AG09309 (cell line): ENCODE measurements at places on chromosomes 5 and 9.

DNA sequence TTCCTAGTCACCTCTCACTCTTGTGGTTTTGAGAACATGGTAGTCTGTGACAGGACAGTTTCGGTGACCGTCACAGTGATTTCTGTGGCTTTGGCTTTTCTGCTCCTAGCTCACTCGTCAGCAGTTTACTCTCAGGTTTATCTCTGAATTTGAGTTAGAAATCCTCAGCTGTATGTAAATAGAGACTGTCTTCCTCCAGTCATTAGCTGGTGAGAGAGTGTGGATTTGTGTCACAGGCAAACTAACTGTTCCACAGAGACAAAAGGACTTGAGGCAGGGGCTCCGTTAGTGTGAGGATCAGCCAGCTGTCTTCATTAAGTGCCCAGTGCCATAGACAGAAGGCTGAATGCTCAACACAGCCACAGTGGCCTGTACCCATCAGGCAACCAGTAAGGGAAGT lies 131.4 kb downstream of the CD180 start:
- no peak for DNase-seq

DNA sequence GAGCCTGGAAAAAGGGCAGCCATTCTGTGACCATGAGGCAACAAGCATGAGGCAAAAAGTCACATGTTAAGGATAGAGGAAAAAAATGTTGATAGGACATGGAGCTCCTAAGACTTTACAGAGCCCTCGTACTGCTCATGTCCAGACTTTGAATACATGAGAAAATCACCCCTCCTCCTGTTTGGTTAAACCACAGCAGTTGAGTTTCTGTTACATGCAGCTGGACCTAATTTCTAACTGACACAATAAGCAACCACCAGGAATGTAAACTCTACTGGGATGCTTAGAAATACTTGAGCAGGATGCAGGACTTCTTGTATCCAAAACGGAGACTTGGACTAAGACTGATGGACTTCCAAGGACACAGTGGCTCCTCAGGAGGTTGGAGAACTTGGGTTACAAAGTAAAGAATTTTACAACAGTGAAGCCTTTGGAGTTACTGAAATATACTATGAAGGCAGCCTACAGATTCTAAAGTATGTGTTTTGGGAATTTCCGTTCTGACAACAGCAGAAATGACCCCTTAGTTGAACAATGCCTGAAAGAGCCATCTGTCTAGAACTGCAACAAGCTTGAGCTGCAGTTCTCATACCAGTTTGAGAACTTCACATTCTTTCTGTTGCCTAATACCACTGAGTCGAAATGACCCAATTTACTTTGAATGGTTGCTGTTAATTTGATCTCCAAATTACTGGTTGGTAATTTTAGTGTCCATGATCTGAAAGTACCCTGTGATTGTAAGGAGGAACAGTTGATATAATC lies 268.9 kb downstream of the PIK3R1 start:
- DNase-seq, result peak; percentile 85

DNA sequence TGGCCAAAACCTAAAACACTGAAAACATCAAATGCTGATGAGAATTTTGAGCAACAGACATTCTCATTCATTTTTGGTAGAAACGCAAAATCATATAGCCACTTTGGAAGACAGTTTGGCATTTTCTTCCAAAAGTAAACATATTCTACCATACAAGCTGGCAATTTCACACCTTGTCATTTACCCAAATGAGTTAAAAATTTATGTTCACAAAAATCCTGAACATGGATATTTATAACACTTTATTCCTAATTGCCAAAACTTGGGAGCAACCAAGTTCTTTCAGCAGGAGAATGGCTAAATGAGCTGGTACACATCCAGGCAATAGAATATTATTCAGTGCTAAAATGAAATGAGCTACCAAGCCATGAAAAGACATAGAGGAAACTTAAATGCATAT lies 1270.1 kb upstream of the ACO1 start:
- no peak for DNase-seq

GRCh38 chr5:44885903-44886302 lies 77.2 kb downstream of the MRPS30 start:
- no peak for DNase-seq

DNA sequence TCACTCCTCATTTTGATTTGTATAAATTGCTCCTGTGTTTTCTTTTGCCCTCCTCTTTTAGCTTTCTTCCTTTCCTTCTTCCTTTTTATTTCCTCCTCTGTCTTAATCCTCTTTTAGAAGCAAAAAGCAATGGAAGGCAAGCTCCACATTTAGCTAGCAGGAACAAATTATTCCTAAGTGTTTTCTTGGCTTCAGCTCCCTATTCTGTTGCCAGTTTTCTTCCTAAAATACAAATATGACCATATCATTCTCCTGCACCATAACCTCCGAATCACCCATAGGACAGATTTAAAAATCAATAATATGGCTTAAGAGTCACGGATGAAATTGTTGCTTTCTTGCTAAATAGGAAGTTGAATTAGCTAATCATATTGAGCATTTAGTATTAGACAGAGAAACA lies 49.4 kb downstream of the GRIN3A start:
- no peak for DNase-seq

DNA sequence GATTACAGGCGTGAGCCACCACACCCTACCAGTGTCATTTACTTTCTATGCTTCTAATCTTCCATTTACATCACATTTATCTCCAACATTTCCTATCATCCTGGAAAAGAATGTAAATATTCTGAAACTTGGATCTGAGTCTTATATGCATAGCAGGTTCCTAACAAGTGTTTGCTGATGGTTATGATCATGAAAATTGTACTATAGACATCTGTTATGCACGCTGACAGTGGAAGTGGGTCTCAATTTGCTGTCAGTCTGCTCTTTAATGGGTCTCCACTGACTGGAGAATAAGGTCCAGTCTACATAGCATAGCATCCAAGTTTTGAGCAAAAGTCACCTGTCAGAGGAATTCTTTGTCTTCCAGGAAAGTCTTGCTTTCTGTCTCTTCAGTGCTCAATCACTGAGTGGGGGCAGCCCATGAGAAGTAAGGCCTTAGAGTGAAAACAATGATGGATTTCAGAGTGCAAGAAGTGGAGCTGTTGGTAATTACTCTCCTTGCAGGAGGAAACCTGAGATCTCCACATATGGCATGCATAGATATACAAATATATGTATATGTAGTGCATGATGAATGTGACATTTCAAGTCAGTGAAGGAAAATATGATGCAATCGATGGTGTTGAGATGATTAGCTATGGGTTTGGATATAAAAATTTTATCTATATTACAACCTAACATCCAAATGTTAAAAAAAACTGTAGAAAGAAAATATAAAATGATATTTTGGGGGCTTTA lies 29.2 kb upstream of the MSANTD3 start:
- no peak for DNase-seq

DNA sequence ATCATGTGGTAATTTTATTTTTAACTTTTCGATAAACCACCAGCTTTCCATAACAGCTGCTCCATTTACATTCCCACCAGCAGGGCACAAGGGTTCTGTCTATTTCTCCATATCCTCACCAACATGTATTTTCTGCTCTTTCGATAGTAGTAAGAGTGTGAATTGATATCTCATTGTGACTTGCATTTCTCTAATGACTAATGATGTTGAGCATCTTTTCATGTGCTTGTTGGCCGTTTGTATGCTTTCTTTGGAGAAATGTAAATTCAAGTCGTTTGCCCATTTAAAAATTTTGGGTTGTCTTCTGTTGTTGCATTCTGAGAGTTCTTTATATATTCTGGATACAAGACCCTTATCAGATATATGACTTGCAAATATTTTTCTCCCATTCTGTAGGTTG lies 45.9 kb downstream of the PSD2 start:
- no peak for DNase-seq

DNA sequence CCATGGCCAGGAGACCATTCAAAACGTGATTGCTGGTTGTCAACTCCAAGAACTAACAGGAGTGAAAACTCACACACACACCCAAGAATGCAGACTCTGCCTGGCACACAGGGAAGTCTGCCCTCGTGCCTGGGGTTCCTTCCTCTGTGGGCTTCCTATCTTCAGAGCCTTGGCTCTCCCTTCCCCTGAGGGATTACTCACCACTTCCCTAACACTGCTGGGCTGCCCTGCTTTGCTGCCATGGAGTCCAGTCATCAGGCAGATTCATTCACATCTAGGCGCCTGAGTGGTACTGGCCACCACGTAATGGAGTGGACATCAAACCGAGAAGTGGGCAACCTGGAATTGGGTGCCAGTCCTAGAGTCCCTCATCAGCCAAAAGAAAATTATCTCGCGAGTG lies 76.4 kb upstream of the PRSS3 start:
- no peak for DNase-seq

DNA sequence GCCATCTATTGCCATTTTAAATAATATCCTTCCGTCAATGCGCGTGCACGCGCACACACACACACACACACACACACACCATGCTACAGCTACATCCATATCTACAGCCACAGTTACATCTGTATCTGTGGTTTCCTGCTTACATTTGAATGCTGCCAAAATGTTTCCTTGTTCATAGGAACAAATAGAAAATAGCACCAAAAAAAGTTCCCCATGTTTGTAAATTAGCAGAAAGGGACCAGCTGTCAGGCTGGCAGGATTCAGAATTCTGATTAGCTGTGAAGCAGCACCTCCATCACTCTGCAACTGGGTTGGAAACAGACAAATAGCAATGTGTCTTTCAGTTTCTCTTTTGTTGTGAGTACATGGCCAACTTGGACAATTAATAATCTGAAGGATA lies 601.5 kb downstream of the IRX1 start:
- no peak for DNase-seq

DNA sequence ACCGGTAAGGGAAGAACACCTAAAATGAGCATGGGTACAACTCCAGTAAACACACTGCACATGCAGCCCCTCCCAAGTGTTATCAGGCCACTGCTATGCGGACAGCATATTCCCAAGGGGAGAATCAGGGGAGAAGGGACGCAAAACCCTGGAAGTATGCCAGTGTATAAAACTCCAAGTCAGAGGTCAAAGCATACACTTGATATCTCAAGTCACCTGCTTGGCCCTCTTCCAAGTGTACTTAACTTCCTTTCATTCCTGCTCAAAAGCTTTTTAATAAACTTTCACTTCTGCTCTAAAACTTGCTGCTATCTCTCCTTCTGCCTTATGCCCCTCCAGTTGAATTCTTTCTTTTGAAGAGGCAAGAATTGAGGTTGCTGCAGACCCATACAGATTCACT lies 408.1 kb downstream of the HTR1A start:
- DNase-seq, result no peak

GRCh38 chr5:7779019-7780005 lies 71.6 kb downstream of the CFAP90 start:
- DNase-seq, result no peak

DNA sequence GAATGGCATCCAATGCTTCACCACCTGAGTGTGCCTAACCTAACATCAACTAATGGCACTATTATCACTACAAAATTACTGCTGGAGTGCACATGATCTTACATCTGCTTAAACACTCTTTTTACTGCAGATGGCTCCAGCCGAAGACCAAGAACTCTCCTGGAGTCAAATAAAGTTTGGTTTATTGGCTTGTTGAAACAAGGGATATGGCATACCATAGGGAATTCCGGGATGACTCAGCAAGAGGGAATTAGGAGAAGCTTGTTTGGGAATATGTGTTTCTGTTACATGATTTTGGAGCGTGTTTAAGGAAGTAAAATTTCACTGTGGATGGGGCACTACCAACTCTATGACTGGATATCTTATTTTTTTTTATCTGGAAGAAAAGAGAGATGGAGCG lies 872.6 kb downstream of the DTWD2 start:
- peak; percentile 18 for DNase-seq

- no peak for DNase-seq
Observed at GRCh38 chr5:147567917-147568598, 58.2 kb upstream of the DPYSL3 start.

DNA sequence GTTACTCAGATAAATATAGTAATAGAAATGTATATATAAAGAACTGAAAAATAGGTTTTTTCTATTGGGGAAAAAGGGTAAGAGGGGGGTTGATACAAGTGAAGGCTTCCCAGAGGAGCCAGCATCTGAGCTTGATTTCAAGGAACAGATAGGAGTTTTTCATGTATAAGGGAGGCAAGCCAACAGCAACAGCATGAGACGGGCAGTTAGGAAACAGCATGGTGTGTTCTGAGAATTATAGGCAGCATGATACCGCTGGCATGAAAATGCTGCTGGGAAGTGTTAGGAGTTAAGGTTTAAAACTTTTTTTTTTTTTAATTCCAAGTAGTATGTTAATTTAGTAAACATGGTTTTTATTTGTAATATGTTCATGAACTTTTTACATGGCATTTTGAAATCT lies 9.7 kb downstream of the CDC37L1 start:
- no peak for DNase-seq

GRCh38 chr9:101383361-101383760 lies 1.4 kb downstream of the BAAT start:
- no peak for DNase-seq
